ENCODE measurements at places on chromosomes 3 and 15.

GRCh38 chr15:82051664-82052063 is 5.8 kb upstream of the MEX3B start:
- DNase-seq = no peak

- DNase-seq = no peak
These were observed 68.7 kb downstream of the BHLHE40 start for GRCh38 chr3:5047764-5048419.

DNA sequence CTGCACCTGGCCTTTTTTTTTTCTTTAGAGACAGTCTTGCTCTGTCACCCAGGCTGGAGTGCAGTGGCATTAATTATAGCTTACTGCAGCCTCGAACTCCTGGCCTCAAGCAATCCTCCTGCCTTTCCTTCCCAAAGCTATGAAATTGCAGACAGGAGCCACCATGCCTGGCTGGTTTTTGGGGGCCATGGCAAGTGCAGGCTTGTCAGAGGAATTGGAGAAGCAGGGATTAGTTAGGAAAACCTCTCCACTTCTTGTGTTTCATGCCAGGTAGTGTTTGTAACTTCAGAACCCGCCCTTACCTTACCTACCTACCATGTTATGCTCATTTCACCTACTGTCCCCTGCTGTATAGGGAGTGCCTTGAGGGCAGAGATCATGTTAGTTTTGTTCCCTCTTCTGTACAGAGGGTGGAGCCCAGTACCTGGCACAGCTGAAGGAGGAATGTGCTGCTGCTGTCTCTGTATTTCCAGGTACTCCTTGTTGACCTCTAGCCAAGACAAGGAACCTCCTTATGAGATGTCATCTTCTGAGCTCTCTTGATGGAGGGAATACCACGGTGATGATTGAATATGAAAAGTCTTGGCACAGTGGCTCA is 43.8 kb downstream of the TRAK1 start:
- no peak for DNase-seq

DNA sequence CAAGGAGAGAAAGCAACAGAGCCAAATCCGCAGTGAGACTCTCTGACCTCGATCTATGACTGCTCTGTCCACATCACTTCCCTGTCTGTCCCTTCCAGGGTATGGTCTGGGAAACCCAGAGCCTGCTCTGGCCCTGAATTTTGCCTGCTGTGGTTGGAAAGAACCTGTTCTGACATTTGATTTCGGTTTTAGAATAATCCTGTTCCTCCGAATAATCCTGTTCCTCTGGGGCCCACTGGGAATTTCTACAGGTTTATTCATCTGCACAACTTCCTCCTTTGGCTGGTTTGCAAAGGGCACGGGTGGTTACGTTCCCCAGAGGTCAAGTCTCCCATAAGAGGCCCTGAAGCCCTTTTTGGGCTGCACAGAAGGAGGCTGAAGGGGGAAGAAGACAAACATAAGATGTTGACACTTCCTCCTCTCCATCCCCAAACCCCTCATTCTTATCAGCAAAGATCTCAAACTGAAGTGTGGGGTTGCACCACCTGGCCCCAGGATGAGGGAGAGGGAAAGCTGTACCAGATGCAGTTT is 10.6 kb downstream of the LAMP3 start:
- no peak for DNase-seq

GRCh38 chr3:43616034-43616433 is 5.8 kb downstream of the ANO10 start:
- no peak for DNase-seq

- DNase-seq = no peak
These were observed 365 bp downstream of the ZBED2 start for GRCh38 chr3:111594781-111595180.

DNA sequence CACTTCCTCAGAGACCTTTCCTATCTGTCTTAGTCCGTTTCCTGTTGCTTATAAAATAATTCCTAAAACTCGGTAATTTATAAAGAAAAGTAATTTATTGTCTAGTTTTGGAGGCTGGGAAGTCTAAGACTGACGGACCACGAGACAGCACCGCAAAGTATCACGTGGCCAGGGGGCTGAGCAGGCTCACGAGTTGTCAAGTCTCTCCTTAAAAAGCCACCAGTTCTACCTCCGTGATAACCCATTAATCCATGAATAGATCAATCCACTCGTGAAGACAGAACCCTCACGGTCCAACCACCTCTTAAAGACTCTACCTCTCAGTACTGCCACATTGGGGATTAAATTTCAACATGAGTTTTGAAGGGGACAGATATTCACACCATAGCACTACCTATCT is 821 bp downstream of the LINS1 start:
- DNase-seq = no peak

GRCh38 chr15:36172955-36173354 is 406.5 kb upstream of the CDIN1 start:
- DNase-seq = no peak

- no peak for DNase-seq
These were observed 65.4 kb downstream of the IQCH start for GRCh38 chr15:67319961-67320360.

DNA sequence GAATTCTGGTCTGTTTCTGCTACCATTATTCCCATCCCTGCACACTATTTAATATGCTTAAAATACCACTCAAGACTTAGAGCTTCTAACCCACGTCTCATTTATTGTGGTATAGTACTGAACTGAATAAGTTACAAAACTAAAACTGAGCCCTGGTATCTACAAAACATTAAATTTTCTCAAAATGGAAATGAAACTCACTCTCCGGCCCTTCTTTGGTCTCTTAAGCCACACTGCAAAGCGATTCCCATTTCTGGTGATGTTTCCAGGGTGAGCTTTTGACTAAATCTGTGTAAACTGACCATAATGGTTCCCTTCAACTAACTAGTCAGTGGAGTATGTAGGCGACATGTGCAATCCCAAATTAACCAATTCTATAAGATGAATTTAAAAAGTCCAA is 18.6 kb downstream of the KPNA4 start:
- DNase-seq = no peak

- DNase-seq = no peak
These were observed 13.4 kb downstream of the RIOX2 start for GRCh38 chr3:97958796-97959195.

DNA sequence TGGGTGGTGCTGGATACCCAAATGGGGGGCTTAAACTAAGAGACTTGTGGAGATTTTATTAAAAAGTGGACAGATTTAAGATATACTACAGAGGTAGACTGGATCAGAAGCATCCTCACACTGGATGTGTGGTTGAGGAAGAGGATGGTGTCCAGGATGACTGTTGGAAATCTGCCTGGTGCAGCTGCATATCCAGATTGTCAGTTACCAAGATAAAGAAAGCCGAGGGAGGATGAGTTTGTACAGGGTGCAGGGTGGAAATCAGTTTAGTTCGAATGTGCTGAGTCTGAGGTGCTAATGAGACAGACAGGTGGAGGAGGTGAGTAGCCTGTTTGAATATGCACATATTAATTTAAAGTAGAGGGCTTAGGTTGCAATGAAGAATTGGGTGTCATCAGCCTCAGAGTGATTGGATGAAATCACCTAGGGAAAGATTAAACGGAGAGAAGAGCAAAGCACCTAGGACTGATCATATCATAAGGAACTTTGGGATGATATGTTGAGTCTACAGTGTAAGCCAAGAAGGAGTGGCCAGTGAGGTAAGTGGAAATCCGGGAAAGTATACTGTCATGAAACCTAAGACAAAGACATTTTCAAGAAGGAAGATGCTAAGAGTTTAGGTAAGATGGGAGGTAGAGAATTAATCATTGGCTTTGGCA is 74.1 kb upstream of the GOLGA8B start:
- DNase-seq = no peak

GRCh38 chr3:196412704-196413103 is 19.5 kb downstream of the UBXN7 start:
- DNase-seq = no peak

DNA sequence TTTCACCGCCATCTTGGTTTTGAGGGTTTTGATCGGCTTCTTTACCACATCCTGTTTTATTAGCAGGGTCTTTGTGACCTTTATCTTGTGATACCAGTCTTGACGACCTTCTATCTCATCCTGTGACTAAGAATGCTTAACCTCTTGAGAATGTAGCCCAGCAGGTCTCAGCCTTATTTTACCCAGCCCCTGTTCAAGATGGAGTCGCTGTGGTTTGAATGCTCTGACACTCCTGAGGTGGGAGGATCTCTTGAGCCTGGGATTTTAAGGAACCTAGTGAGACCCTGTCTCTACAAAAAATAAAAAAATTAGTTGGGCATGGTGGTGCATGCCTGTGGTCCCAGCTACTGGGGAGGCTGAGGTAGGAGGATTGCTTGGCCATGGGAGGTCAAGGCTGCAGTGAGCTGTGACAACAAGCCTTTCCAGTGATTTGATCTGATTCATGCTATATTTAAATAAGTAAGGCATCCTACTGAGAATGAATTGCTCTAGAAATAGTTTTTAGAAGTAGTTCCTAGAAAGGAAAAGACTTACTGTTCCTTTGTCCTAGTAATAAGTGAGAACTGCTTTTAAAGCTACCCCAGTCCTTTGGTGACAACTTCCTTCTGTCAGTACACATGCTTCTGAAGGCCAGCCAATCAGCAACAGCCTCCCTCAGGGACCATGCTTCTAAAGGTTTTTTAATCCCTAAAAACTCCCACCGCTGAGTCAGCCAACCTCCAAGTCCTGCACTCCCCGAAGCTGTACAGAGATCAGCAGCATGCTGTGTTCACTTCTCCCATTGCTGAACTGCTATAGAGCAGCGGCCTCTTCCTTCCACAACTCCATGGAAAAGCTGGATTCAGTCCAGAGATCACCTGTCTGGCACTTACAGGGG is 9.1 kb upstream of the CEMIP start:
- no peak for DNase-seq

Measured in iPS-NIHi11 (cell line).